Retina (tissue), 1 donor: ENCODE measurements at places on chromosomes 6 and 20.
A peak's percentile ranks its signal among the peaks of the same experiment; 100 is the strongest.

GRCh38 chr6:36597775-36598174, 3.6 kb downstream of the SRSF3 start:
- no peak for DNase-seq

GRCh38 chr20:11182720-11183119, 508.9 kb upstream of the JAG1 start:
- no peak for DNase-seq

- DNase-seq: no peak
Measured at GRCh38 chr20:57442158-57442887, 51.1 kb downstream of the RBM38 start.

DNA sequence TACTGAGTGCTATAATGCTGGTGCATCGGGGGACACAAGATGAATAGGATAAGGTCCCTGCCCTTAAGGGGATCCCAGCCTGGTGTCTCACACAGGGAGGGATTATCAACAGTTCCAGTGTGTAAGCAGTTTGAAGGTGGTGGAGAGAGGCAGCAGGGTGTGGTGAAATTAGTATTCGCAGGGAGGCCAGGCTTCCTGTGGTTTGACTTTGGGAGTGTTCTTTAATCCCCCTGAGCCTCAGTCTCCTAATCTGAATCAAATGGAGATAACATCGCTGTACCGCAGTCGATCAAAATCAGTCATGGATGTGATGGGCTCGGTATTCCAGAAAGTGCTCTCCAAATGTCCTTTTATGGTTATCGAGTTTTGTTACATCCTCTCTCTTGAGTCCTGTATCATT, 288.1 kb upstream of the SUPT3H start:
- no peak for DNase-seq

DNA sequence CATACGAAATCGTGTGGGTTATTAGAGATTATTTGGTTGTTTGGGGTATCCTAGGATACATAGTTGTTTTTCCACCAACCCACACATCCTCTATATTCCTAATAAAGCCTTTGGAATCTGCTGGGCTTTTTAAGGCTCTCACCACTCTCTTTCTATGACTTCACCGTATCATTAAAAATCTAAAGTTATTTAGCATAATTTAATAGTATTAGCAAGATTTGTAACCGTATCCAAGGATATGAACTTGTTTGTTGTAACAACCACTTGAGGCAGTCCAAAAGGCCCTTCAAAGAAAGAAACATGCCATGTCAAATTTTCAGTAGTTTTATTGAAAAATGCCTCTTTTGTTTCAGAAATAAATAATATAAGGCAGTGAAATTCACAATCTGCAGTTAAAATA, 121.8 kb downstream of the COL12A1 start:
- DNase-seq: no peak

DNA sequence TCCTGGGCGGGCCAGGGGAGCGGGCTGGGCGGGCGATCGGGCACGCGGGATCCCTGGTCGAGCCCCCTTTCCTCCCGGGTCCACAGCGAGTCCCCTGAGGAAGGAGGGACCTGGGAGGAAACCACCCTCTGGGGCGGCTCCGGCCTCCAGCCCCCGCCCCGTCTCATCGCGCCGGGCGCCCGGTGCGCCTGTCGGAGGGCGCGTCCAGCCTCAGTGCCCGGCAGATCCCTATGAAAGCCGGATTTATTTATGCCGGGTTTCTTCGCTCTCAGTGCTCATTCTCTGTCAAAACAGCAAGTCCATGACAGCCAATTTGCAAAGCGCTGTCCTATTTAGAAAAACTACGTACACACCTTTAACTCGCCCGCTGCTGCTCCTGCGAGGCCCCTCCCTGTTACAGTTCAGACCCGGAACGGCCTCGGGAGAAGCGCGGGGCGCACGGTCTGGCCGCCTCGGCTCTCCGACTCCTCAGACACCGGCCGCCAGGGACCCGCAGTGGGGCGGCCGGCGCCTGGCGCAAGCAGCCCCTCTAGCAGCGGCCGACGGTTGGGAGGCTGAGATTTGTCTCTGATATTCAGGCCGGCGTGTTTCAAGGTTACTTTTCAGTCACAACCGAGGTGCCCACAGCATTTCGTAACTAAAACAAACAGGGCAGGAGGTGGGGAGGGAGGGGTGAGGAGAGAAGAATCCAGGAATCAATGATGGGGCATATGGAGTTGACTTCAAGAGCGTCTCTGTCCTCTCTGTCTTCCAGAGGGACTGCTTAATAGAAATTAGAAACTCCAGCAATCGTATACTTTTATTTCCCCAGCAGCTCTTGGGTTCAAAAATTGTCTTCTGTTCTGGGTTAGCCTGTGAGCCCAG, 782 bp upstream of the FOXA2 start:
- DNase-seq: peak; percentile 66

DNA sequence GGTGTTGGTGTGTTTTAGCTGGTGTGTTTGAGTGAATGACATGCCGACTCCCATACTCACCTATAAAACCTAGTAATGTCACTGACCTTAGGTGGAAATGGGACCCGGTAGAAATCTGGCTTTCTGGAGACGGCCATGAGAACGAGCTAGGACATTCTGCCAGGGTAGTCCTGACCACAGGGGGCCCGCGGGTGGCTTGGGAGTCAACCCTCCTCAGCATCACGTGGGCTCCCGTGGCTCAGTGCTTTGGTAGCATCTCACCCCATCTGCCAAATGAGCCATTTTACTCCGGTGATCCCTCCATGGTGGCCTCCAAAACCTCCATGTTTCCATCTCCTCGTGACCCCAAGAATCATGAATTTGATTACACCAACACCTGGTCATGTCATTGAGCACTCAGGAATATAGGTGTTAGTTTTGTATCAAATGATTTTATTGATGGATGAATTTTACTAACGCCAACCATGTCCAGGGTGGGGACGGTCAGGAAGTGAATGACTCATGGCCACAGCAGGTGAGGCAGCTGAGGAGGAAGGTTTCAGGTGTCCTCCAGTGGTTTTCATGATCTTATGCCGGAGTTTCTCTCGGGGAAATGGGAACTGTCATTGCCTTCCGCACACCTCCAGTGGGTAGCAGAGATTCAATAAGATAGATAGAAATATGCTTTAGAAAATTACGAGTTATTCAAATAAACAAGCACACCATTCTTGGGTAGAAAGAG, 195.0 kb downstream of the SYNDIG1 start:
- no peak for DNase-seq

- DNase-seq: no peak
Measured at GRCh38 chr6:61901748-61902147, 384.3 kb downstream of the KHDRBS2 start.

GRCh38 chr20:10231290-10231689, 12.7 kb downstream of the SNAP25 start:
- DNase-seq: no peak

GRCh38 chr6:156791320-156791850, 14.2 kb downstream of the ARID1B start:
- peak; percentile 51 for DNase-seq

DNA sequence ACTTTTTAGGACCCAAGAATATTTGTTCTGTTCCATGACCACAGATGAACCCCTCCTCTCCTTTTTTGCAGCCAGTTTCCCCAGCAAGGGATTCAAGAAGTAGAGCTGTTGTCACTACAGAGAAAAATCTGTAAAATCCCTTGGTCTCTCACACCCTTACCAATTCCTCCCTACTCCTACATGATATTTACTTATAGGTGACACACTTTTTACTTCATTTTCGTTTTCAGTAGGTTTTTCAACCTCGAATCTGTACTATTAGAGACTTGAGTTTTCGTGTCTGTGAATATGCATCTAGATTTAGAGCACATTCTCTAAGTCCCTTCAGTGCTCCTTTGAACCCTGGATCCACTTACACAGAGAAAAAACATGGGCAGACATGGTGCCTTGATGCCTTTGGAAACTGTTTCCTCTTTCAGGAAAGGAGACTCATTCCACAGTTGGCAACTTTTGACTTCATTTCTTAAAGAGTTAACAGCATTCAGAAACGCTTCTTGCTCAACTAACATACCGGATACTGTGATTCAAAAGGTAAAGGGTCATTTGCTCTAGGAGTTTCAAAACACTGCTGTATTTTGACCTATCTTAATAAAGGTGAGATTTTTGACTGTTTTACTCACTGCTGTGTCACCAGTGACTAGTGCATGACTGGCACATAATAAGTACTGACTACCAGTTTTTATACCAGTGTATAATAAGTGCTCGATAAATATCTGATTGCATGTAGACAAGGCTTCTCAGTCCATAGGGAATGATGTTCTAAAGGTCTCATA, 50.6 kb downstream of the LAMA4 start:
- no peak for DNase-seq

DNA sequence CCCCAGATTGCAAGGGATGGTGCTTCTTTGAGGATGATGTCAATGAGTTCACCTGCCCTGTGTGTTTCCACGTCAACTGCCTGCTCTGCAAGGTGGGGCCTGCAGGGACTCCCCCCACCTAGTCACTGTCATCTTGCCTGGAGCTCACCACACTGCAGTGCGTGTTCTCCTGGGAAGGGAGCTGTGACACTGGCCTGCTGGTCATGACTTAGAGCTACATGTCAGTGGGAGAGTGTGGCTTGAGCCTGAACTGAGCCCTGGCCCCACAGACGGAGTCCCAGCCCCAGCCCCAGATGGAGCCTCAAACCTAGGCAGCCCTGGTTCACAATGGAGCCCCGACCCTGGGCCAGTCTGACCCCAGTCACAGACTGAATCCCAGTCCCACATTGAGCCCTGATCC, 19.3 kb downstream of the RBCK1 start:
- DNase-seq: no peak
